SIG-M5 (cell line): ENCODE measurements at places on chromosomes 1 and 21.

GRCh38 chr1:155175927-155176371 is 2.3 kb downstream of the TRIM46 start:
- no peak for DNase-seq

DNA sequence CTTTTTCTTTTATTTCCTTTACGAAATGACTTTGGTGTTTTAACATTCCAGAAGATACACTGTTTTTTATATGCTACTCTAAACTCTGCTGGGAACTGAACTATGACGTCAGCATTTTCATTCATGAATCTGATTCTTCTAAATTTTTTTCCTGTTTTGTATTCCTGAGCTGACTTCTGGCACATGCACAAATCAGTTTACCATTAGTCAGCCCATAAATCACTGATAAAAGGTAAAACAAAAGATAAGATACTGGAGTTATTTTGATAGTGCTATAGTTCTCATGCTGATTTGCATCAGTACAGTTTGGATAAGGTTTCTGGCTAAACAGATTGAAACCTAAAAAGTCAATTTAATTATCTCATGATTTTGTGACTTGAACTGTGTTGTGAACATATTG is 10.4 kb downstream of the CAMTA1 start:
- DNase-seq: no peak

GRCh38 chr1:98025858-98026257 is 105.0 kb upstream of the DPYD start:
- no peak for DNase-seq

DNA sequence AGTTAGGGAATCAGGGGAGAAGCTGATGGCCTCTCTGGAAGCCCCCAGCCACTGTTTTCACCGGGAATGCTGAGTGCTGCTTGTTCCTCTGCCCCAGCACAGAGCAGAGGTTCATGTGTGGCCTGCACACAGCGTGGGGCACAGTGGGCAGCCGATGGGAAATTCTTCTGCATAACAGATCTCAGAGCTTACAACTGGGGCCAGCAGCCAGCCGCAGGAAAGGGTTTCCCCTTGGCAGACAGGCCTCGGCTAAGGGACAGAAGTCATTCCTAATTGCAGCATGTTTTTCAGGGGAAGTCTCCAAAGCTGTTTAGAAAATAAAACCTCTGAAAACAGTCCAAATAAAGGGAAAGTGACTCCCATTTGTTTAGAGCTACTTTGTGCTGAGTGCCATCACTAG is 22.6 kb downstream of the HMGB4 start:
- DNase-seq: no peak

- no peak for DNase-seq
These were observed 118.3 kb downstream of the PTPRU start for GRCh38 chr1:29354511-29355098.

DNA sequence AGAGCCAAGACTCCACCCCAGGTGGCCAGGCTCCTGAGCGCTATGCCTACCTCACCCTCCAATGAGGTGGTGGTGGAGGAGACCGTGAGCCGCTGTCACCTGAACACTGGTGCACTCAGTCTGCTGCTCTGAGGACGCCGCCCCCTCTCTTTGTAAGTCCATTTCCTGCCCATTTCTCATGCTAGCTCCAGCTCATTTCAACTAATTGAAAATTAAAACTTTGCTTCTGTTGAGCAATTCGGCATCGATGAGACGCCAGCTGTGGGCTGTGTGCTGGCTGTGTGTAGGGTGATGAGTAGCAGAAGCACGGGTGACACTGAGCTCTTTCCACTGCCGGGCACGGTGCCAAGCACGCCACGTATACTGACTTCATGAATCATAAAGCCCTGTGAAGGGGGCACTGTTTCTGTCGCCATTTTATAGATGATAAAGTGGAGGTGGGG is 11.2 kb downstream of the TNFRSF1B start:
- DNase-seq: no peak

DNA sequence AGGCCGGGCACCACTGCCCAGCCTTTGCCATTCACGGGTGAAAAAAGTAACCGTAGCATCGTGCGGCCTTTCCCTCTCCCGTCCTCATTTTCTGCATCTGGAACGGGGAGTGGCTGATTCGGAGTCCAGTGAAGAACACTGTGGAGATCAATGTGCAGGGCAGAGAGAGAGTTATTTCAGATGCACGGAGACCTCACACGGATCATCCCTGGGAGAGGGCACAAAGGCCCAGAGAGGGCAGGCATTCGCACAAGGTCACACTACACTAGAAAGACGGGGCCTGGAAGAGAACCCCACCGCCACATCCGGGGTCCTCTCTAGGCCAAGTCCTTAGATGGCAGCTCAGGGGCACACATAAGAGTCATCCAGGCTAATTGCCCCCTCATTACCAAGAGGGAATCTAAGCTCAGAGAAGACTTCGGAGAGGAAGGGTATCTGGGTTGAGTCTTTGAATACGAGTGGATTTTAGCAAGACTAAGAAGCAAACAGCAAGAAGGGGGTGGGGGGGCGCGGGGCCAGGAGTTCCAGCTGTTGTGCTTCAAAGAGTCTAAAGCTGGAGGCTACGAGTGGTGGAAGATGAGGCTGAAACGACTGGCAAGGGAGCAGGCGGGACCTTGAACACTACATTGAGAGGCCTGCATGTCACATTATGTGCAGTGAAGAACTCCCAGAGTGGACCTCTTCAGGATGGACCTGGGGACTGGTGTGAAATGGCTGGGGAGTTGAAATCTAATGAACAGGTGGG is 857 bp downstream of the GPX7 start:
- no peak for DNase-seq

DNA sequence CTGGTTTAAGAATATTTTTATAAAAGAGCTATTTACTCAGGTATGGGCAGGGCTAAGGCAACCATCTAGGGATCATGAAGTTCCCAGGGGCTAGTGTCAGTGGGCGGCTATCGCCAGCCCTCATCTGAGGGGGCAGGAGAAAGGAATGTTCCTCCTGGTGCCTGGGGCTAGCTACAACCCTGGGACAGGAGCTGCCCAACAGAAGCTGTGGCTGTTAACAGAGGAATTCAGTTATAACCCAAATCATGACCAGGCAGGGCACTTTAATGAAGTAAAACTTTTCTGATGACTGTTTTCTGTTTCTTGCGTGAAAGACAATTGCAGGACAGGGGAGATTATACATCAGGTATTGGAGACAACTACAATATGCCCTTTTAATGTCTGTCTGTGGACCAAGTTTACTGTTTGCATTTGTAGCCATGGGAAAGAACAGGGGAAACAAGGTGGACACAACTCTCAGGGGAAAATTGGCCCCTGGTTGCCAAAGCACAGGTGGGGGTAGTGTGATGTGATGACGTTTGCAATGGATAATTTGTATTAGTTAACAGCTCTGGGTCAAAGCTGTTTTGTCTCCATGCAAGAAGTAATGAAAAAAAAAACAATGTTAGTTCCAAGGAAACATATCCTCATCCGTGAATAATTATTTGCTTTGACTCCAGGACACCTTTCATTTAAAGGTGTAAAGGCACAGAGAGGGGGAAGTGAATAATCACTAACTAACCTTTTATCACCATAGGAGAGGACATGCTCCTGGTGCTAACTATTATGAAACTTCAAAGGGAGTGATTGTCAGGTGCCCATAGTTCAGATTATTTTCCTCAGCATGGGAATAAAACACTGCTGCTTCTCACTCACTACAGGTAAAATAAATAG is 105.2 kb downstream of the TSEN15 start:
- DNase-seq: no peak

DNA sequence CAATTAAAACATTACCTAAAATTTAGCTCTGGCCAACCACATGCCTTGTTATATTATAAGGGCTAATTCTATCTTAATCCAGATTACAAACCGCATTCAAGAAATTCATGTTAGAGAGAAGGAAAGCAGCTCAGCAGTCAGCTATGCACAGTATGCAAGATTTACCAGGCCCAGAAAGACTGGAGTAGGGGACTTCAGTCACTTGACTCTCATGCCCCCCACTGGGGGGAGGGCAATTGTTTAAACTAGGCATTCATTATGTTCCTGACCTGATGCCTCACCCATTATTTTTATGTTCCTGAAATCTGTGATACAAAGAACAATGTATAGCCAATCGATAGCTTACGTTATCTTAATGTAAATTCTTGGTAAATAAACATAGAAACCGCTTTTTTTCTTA is 96.9 kb downstream of the ZNF644 start:
- DNase-seq: no peak

DNA sequence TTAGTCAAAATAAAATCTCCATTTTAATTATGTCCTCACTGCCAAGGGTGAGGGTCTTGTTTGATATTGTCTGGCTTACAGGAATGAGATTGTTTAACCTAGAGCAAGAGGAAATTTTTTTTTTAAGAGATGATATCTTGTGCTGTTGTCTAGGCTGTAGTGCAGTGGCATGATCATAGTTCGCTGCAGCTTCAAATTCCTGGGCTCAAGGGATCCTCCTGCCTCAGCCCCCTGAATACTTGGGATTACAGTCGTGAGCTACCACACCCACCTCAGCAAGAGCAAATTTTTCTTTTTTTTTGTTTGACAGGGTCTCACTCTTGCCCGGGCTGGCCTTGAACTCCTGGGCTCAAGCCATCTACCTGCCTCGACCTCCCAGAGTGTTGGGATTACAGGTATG is 84.6 kb downstream of the DISP1 start:
- no peak for DNase-seq

GRCh38 chr1:112706505-112707220 is at the start of gene RHOC:
Gene RHOC (minus strand): TSS chr1:112707127. CDS start chr1:112703799, 3,328 bp downstream.
- no peak for DNase-seq

- DNase-seq: no peak
These were observed 561 bp upstream of the COQ8A start for GRCh38 chr1:226939438-226940028.

GRCh38 chr1:189275796-189276195 is 1201.9 kb downstream of the BRINP3 start:
- no peak for DNase-seq

- DNase-seq: no peak
These were observed 126.0 kb upstream of the HMCN1 start for GRCh38 chr1:185608177-185608576.

DNA sequence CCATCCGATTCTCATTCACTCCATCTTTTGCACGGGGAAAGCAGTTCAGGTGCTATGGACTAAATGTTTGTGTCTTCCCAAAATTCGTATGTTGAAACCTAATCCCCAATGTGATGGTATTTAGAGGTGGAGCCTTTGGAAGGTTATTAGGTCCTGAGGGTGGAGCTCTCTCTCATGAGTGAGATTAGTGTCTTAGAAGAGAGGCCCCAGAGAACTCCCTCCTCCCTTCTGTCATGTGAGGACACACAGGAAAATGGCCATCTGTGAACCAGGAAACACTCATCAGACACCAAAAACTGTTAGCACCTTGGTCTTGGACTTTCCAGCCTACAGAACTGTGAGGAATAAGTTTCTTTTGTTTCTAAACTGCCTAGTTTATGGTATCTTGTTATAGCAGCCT is 15.8 kb upstream of the CCDC190 start:
- no peak for DNase-seq

- no peak for DNase-seq
These were observed 42.4 kb upstream of the C1orf198 start for GRCh38 chr1:230910755-230911117.

GRCh38 chr1:48217856-48218255 is 4.7 kb upstream of the SLC5A9 start:
- DNase-seq: no peak

DNA sequence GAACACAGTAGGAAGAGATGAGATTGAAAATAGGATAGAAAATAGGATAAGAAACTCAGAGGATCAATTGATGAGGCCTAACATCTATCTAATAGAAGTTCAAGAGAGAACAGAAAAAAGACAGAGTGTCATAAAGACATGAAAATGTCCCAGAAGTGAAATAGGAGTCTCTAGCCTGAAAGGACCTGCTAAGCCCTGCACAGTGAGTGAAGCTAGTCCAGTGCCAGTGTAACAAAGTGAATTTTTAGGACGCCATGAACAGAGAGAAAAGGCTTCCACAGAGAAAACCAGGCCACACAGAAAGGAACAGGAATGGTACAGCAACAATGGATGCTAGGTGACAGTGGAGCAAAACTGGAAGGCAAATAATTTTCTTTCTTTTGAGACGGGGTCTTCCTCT is 20.3 kb upstream of the LSS start:
- DNase-seq: no peak

DNA sequence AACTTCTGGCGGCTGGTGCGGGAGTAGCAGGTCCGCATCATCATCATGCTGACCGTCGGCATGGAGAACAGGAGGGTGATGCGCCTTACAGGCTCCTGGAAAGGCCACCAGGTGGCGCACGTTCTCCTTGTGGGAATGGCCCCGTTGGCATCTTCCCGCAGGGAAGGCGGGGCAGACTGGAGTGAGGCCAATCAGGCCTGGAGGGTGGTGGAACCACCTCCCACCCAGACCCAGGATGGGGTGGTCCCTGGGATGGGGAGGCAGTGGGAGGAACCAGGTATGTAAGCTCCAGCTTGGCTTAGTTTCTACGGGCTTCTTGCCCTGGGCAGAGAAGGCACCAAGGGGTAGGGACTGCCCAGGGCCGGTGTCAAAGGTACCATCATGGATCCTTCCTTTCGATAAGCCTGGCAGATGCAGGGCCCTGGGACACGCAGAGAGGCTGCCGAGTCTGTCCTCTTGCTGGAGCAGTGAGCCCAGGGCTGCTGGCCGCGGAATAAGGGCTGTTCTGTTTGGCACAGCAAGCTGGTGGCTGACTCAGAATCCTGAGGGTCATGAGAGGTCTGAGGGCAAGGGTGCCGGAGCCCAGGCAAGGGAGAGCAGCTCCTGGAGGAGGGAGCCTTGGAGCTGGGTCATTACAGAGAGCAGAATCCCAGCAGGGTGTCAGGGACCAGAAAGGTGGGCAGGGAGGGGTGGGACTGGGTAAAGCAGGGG is 8.7 kb upstream of the LGR6 start:
- no peak for DNase-seq

DNA sequence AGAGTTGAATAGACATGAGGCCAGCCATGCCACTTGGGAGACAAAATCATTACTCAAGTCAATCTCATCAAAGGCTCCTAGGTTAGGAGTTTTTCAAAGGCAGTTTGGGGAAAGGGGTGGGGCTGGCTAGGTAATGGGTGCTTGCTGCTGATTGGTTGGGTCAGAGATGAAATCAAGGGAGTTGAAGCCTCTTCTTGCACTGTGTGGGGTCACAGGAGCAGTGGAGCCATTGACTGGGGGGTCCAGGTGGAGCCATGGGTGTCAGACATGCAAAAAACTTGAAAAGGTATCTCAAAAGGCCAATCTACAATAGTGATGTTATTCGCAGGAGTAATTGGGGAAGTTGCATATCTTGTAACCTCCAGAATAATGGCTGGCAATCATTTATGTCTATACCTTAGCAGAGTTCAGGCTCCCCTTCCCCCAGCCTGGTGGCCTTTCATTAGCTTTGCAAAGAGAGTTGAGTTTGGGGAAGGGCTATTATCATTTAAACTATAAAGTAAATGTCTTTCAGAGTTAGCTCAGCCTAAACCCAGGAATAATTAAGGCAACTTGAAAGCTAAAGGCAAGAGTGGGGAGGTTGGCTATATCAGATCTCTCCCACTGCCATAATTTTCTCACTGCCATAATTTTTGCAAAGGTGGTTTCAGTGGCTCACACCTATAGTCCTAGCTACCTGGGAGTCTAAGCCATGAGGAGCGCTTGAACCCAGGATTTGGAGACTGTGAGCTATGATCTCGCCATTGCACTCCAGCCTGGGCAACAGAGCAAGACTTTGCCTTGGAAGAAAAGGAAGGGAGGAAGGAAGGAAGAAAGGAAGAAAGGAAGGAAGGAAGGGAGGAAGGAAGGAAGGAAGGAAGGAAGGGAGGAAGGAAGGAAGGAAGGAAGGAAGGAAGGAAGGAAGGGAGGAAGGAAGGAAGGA is 7.8 kb upstream of the PINK1 start:
- DNase-seq: no peak

- no peak for DNase-seq
These were observed 25.3 kb downstream of the MPZL1 start for GRCh38 chr1:167746988-167747655.

- DNase-seq: no peak
These were observed 356.4 kb upstream of the PLXNA2 start for GRCh38 chr1:208600456-208601190.

- no peak for DNase-seq
These were observed 14.8 kb upstream of the ETV3L start for GRCh38 chr1:157114183-157115121.
